Activated CD8-positive, alpha-beta memory T cell treated with anti-CD3 and anti-CD28 coated beads for 1 hour (primary cell): ENCODE measurements at places on chromosomes 12 and 14.
A peak's percentile ranks its signal among the peaks of the same experiment; 100 is the strongest.

DNA sequence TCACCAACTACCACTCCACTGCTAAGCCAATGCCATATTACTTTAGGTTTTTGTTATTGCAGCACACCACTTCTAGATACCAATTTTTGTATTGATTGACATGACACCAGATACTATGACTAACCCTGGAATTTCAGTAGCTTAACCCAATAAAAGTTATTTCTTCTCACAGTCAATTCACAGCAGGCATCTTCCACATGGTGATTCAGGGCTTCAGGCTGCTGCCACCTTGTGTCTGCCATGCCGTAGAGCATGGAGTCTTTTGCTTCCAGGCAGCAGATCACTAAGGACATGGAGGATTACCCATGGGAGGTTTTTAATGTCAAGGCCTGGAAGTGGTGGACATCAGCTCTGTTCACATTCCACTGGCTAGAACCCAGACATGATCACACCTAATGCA is 56.4 kb upstream of the LTA4H start:
- DNase-seq: no peak

DNA sequence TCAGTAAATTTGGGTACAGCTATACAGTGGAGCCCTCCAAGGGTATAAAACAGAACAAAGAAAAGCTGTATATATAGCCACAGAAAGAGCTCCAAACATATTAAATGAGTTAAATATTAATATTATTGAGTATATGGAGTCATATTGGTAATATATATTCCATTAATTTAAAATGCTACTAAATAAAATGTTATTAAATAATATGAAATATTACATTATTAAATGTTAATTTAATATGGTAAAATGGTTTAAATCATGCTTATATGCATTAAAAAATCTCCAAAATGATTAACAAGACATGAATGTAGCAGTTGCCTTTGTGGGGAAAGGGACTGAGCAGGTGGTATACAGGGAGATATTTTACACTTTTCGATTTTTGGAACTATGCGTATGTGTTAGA is 164.0 kb downstream of the PELI2 start:
- DNase-seq: no peak

GRCh38 chr12:32089586-32089985 is 17.1 kb upstream of the BICD1 start:
- no peak for DNase-seq

DNA sequence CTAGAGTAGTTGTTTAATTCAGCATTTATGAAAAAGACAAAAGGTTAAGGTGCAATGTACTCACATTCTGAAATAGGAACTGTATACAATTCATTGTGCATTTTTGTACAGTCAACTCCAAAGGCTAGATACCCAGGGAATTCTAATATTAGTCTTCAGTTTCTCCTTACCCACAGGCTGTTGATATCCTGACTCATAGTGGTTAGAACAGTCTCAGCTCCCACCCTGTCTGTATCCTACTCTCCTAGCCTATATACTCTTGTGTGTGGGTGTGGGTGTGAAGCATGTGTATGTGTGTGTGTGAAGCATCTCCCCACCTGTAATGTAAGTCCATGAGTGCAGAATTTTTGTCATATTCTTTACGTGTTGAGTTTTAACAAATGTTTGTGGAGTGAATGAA is 229.5 kb downstream of the NAV3 start:
- no peak for DNase-seq

DNA sequence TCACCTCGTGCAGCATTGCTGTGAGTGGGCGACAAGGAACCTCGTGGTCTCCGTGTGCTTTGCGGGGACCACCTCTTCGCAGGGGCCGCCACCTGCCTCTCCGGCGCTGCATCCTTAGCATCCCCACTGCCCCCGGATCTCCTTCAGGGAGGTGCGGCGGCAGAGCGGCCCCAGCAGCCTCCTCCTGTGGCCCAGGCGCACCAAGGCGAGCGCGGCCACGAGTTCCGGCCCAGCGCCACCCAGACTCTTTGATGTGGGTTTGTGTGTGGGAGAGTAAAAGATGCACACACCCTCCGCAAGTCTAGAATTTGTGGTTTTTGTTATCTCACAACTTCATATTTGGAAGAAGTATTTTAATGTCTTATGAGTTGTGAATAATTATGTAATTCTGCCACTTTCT is 118.8 kb upstream of the DIO3 start:
- DNase-seq: peak; percentile 24

GRCh38 chr12:125208942-125209341 is 143.7 kb downstream of the AACS start:
- DNase-seq: no peak

GRCh38 chr12:101697930-101698799 is 725 bp downstream of the CHPT1 start:
- DNase-seq: no peak
